ENCODE measurements at places on chromosomes 11 and 22. TPM values are rescaled to one million over a fixed set of nuclear protein-coding genes. Genes with fewer than 3 reads are reported as not detected.

DNA sequence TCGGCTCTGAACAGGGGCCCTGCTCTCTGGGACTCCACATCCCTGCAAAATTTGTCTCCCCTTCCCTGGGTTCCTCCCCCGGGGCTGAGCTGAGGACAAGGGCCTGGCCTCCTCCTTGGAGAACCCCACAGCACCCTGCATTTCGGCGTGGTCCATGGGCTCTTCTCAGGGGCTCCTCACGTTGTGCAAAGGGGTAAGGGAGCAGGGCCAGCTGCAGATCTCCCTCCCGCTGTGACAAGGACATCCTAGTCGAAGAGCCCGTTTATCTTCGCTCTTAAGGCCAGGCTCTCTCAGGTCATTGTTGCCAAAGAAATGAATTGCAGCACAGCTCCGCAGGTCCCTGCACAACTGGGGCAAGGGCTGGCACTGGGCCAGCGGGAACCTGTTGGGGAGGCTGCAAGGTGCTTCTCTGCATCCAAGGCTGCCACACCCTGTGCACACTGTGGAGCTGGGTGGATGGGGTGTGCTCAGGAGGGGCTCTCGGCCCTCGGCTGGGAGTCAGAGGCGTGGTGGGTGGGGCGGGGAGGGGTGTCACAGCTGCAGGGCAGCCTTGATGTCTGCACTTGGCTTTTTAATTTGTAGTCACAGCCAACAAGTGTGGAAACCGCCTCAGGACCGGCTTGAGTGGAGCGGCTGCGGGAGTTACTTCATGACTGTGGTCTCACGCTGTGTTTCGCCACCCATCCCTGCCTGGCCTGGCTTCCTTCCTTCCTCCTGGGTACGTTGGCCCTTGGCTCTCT lies 26.6 kb upstream of the SEPTIN5 start:
- H3K4me1 ChIP-seq = no peaks in the 10 kb centered on the region
- H3K36me3 ChIP-seq = no peaks in the 10 kb centered on the region
- H3K4me3 ChIP-seq = no peak overlapping the region
- DNase-seq = no peak

DNA sequence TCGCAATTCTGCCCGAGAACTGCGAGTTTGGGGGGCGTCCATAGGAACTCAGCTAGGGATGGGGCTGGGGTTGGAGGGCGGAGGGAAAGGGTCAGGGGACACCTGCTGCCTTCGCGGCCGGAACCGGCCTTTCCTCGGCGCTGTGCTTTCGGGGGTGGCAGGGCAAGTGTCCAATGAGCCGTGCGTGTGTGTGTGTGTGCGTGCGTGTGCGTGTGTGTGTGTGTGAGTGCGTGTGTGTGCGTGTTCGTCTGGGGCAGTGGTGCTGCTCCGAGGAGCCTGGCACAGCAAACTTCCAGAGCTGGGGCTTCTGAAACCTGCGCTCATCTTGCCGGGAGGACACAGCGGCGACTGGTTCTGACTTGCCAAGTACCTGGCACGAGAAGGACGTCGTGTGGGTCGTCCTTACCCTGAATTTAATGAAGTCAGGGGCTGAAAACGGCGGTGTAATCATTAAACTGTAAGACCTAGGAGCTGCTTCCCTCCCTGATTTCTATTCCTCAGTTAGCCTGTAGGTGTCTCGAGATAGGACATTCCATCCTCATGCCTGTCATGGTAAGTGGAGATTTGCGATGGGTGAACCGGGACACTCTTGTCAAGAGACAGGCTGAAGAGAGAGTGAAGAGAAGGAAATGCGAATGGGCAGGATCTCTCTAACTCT lies 27.0 kb upstream of the AMOTL1 start:
- H3K27me3 ChIP-seq = peaks cover 43% of the 10 kb centered on the region
- H3K4me1 ChIP-seq = no peaks in the 10 kb centered on the region
- peak overlapping the region; percentile 40 for H3K4me3 ChIP-seq
- DNase-seq = no peak

DNA sequence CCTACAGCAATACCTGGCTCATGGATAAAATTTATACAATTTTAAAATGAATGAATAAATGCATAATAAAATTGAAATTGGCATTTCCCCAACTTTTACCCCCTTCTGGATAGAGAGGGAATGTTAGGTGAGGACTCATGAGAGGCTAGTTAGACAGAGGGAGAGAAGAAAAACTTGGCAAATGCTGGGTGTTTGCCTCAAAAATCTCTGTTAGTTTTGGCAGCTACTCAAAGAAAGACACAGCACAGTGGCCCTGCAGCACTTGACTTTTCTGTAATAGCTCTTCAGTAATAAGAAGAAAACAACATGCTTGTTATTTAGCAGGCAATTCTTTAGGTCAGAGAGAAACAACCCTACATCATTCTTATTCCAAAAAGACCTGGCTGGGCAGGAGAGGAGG lies 20.7 kb upstream of the IZUMO1R start:
- H3K27ac ChIP-seq = no peak overlapping the region
- no peaks in the 10 kb centered on the region for H3K36me3 ChIP-seq
- no peaks in the 10 kb centered on the region for H3K4me1 ChIP-seq
- no peaks in the 10 kb centered on the region for H3K27me3 ChIP-seq
- no peak for DNase-seq
- no peak overlapping the region for H3K4me3 ChIP-seq

- H3K4me1 ChIP-seq = no peaks in the 10 kb centered on the region
- no peaks in the 10 kb centered on the region for H3K36me3 ChIP-seq
- H3K27ac ChIP-seq = no peak overlapping the region
Measured at GRCh38 chr22:44297470-44298061, 15.2 kb downstream of the SHISAL1 start.

PRRG4 gene
- 18.6 TPM for total RNA-seq

DYNC2H1 gene
- total RNA-seq = 2.1 TPM

Measured in colonic mucosa (tissue), 4 donors.